ENCODE measurements at places on chromosomes 1 and 21.
A peak's percentile ranks its signal among the peaks of the same experiment; 100 is the strongest.

- no peak for DNase-seq
These were observed 8.0 kb upstream of the MEX3A start for GRCh38 chr1:156090138-156090839.

DNA sequence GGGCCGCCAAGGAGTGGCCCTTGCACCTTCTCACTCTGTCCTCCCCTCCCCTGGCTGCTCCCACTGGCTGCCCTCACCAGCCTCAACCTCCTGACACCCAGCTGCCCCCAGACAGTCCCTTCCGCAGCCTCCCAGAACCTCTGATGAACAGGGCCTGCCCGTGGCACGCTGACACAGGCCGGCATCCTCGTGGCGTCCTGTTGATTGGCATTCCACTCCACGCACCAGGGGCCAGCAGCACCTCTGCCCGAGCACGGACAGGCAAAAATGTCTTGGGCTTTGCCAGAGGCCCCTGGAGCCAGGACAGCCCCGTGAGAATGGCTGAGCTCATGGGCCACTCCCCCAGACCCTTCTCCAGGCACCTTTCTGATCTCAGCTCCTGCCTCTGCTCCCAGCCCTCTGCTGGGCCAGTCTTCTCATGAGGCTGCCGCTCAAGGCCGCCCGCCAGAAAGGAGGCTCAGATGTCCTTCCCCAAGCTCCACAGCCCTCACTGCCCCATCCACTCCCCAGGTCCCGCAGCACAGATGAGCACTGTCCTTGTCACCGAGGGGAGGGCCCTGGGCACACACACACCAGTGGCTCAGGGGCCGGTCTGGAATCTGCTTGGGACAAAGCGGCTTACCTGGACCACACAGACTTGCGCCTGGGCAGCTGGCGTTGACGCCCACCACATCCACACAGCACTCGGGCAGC is 15.8 kb upstream of the RNF223 start:
- DNase-seq = no peak

GRCh38 chr1:116388122-116388521 is 15.1 kb downstream of the ATP1A1 start:
- DNase-seq = no peak

GRCh38 chr1:10360045-10360444 is 38.8 kb upstream of the PGD start:
- no peak for DNase-seq

GRCh38 chr1:222824641-222825040 is 9.8 kb downstream of the DISP1 start:
- DNase-seq = no peak

GRCh38 chr1:239944666-239945065 is 147.0 kb upstream of the FMN2 start:
- no peak for DNase-seq

GRCh38 chr1:109933856-109934711 is 23.4 kb downstream of the CSF1 start:
- no peak for DNase-seq

GRCh38 chr1:232669981-232670747 is 40.2 kb upstream of the SIPA1L2 start:
- DNase-seq = peak; percentile 12

GRCh38 chr1:182339684-182340083 is 51.9 kb downstream of the GLUL start:
- DNase-seq = no peak

DNA sequence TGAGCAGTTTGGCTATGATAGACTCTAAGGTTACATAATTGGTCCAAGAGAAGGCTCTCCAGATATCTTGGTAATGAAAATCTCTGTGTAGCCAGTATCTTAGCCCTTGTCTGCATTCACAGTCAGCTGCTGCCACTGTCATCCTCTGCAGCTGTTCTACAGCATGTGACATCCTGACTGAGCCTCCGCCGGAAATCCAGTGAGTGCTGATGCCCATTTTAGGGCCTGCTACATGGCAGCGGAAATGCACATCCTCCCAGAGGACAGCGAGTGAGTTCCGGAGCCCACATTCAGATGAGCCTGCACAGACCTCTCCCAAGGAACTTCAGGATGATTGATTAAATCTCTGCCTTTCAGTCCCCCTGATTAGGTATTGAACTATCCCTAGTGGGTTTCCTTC is 237.1 kb downstream of the HHIPL2 start:
- no peak for DNase-seq

- DNase-seq = no peak
These were observed 156.8 kb downstream of the NTNG1 start for GRCh38 chr1:107297681-107298080.

DNA sequence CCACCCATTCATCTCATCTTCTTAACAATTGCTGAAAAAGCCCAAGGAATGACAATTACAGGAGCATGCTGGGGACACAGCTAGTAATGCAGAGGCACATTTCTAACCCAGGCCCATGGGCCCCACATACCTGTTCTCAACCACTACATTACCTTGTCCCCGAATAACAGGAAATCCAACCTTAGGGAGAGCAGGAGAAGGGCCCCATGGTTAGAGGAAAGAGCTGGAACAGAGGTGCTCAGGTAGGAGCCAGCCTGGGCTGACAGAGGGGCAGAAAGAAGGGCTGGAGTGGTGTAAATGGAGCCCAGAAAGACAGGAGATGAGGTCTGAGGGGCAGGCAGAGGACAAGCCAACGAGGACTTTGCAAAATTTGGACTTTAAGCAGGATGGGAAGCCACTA is 11.4 kb upstream of the S100A8 start:
- DNase-seq = no peak

DNA sequence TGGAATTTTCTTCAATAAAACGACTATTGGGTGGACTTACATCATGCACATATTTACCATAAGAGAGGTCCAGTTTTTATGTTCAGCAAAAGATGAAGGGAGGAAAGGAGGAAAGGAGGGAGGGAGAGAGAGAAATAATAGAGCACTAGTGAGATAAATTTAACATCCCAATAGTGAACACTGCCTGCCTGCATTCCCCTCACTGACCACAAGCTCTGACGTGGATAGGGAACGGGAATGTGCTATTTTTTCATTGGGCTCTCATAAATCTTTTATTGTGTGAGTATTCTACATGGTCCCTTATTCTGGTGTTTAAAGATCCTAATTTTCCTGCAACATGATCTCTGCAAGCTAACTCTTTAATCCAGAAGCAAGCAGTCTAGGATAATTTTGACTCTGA is 82.1 kb downstream of the TTC3 start:
- DNase-seq = no peak

DNA sequence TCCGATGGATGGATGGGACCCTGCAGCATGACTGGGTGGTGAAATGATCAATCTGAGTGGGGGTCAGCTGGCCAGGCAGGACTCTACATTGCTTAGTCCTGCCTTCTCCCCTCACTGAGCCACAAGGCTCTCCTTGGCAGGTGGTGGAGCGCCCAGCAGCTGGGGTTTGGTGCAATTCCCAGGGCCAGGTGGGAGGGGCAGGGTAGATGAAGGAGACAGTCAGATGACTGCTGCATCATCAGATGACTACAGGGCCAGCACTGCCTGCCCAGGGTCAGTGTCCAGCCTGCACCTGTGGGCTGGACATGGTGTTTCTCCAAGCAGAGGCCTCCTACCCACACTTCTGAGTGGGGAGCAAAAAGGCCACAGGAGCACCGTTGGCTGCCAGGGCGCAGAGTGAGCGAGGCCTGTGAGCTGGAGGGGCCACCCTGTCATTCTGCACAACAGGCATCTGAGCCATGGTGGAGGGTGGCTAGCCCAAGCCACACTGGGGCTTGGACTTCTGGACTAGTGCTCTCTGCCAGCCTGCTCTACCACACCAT is 103.9 kb upstream of the EDN2 start:
- no peak for DNase-seq

GRCh38 chr1:22331618-22332423 is 119.8 kb upstream of the ZBTB40 start:
- DNase-seq = no peak

GRCh38 chr1:18142969-18143368 is 35.4 kb downstream of the IGSF21 start:
- no peak for DNase-seq

DNA sequence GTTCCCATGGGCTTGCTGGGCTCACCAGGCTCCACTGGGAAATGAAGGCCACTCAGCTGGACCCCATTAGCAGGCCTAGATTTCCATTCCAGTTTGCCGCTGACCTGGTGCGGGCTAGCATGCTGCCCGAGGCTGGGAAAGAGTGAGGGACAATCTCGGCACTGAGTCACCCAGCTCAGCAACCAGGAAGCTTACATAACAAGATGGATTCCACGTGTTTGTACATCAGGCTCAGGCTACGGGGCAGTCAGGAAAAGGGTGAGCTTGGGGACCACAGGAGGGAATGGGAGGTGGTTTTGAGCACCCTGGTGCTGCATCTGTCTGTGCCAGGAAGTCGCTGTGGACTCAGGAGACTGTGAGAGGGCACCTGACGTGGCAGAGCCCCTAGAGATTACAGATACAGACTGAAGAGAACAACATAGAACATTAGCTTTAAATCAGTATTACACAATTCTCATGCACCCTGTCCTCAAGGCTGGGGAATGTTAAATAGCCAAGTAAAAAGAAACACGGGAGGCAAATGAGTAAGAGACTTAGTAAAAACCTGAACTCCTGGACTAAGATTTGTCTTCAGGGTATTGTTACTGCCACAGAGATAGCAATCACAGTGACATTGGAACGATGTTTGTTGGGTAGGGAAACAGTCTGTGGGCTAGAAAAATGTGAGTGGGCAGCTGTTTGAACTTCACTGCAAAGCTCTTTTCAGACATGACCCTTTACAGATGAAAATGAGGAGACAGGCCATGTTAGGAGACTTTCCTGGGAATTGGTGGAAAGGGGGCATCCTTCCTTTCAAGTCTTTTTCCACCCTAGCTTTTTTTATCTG is 51.1 kb downstream of the GLUL start:
- DNase-seq = no peak

DNA sequence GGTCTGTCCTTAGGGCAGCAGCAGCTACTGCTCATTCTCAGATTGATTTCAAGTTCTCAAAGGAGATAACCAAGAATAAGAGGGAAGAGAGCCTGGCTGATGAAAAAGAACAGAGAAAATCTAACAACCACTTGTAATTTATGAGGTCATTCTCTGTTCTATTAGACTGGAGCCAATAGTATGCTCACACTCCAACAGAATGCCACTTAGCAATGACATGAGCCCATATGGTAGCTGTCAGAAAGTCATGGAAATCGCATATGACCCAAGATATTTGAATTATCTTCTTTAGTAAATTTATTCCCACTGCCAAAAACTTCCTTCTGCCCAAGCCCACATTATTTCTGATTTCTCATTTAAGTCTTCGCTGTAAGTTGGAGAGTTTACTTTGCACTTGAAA is 53.7 kb upstream of the PLA2G4A start:
- DNase-seq = no peak
